ENCODE measurements at places on chromosomes 12 and 14.
A peak's percentile ranks its signal among the peaks of the same experiment; 100 is the strongest.

DNA sequence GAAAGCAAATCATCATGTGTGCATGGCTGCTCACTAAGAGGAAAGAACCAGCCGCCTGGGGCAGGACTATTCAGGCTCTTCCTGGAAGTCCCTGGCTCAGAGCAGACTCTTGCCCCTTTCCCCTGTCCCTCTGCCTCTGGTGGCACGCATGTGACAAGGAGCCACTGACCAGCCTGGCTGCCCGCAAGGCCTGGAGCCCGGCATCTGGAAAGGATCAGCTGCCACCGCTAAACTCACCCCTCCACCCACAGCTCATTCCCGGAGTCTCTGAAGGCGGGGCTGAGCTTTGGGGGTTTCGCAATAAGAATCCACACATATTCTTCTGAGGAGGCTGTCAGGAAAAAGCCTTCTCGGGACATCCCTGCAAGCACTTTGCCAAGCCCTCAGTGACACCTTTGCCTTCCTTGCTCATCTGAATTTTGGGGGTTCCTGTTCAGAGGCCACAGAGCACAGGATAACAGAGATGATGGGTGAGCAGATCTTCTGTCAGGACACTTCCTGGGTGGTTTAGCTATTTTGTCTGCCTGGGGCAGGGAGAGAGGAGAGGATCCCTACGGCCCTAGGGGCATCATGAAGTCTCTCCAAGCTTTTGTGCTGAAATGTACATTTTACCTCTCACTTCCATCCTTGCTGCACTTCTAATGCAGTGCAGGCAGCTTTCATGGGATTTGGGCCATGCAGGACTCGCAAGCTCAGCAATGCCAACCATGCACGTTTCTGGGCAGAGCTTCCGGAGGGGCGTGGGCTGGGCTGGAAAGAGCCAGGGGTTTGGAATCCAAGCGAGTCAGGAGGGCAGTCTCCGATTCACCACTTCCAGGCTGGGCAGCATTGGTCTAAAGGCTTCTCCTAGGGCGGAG is 124.8 kb upstream of the MAP1LC3B2 start:
- no peak for DNase-seq

- no peak for DNase-seq
Measured at GRCh38 chr12:66365718-66366490, 63.6 kb downstream of the HELB start.

- no peak for DNase-seq
Measured at GRCh38 chr12:12563290-12563928, 746 bp upstream of the DUSP16 start.

GRCh38 chr12:111249018-111249370 is 119.9 kb downstream of the PHETA1 start:
- no peak for DNase-seq

DNA sequence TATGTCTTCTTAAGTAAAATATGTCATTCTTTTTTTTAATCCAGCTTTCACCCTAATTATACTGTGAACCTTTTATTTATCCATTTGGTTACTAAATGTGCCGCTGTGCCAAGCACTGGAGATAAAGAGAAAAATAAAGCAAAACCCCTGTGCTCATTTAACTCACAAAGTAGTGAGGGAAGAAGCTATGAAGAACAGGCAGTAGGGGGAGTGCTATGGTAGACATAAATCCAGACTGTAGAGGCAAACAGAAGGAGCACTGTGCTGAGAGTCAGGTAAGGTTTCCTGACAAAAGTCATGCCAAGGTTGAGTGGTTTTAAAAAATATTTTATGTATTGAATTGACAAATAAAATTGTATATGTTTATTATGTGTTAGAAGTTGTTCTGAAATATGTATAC is 188.5 kb upstream of the SYT10 start:
- DNase-seq, result no peak

- no peak for DNase-seq
Measured at GRCh38 chr12:57459750-57460467, at the start of gene GLI1. Gene GLI1, plus strand, starts transcription at chr12:57459785. Its CDS starts 3,907 bp downstream, at chr12:57463692.

DNA sequence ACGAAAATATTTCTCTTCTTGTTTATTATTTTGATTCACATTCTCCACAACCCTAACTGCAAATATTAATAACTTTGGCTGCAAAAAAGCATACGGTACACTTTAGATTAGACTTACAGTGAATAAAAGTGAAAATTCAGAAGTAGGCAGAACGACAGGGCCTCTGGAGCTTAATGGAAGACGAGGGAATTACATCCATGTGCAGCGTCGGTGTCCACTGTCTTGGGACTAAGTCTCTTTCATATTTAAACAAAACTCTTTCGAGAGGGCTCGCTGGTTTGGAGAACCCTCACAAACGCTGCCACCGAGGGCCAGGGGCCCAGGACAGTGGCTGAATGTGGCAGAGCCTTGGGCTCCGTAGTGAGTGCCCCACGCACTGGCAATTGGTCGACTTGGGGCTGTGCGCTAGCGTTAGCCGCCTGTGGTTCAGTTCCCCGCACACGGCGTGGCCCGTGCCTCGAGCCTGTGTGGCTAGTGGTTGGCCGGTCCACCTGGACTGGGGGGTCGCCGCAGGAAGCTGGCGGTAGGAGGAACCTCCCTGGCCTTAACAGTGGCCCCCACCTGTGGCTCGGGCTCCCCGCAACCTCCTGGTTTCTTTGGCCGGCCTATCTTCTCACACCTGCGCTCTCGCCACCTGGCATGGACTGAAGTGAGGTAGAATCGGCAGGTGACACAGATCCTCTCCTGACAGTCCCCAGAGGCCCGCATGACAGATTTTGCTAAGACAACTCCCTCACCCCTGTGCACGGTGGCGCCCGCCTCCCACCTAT is 739 bp upstream of the PAX9 start:
- no peak for DNase-seq

DNA sequence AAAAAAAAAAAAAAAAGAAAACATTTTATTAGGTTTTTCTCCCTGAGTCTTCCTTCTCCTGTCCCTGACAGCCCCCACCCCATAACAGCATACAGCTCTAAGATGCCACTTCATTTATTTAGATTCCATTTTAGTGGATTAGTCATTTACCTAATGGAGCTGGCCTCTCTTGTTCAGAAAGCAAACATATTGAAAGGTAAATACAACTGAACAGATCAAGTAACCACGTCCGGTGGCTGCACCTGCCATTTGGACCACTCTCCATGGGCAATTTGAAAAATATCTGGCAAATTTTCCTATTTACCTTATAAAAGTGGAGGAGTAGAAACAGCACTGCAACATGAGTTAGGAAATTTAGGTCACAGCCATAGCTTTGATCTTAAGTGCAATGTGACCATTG is 254.6 kb downstream of the C12orf42 start:
- DNase-seq, result no peak

DNA sequence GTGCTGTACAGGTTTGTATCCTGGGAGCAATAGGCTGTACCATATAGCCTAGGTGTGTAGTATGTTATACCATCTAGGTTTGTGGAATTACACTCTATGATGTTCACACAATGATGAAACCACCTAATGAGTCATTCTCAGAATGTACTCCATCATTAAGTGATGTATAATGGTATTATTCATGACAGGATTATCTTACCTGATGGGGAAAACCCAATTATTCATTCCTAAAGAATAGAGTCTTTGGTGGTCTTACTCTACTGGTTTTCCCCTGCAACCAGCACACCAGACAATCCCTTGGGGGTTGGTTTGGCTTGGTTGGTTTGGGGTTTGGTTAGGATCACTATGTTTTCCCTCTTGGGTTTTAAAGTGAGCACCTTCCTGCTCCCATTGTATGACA is 12.6 kb upstream of the OR10P1 start:
- peak; percentile 56 for DNase-seq

GRCh38 chr14:20757965-20758364 is 10.2 kb upstream of the EDDM3B start:
- peak; percentile 24 for DNase-seq

DNA sequence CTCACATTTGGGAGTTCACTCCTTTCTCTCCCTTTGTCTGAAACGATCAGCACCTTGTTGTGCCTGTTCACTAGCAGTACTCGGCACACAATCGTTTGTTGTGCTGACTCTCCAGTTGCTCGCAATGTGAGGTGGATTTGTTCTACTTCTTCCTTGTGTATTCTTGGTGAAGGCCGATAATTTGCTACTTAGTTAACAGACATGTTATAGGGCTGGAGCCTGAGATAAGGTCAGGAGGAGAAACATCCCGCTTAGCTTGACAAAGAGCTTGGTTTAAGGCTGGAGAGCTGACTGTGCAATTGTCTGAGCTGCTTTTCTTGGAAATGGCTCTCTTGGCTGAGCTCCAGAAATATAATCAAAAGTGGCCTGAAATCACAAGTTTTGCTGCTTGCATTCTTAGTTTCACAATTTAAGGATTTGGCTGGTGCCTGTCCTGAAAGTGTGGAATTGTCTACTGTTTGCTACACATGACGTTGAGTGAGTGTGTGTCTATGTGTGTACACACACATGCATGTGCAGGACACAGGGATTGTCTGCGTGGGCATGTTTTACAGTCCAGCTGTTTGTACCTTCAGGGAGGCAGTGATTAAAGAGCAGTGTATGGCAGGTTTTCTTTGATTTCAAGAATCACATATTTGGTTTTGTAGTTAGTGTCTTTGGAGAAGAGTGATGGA is 77.7 kb downstream of the ARF6 start:
- no peak for DNase-seq

- DNase-seq, result no peak
Measured at GRCh38 chr12:6450869-6451347, 934 bp upstream of the TAPBPL start.

- DNase-seq, result no peak
Measured at GRCh38 chr14:37559386-37559785, 35.7 kb downstream of the FOXA1 start.

DNA sequence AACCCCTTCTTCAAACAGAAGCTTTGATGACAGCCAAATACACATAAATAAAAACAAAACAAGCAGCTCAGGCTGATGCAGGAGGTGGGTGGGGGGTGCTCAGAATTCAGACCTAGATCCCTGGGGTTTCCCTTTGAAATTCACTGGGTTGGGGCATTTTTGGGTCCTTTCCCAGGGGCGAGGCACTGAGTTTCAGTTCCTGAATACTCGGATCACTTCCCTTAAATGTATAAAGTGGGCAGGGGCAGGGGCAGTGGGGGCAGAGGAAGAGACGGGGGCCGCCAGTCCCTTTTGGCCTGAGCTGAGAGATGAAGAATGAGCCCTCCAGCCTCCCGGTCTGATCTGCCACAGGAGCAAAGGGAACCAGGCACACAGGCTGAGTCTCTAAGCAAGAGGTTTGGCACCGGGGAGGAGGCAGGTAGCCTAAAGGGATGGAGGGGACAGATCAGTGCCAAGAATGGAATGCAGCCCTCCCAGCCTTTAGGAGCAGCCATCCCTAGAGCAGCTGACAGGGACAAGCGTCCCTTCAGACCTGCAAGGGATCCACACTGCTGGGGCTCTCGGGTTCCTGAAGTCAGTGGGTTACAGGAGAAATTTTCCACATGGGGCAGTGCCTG is 20.3 kb downstream of the KDM2B start:
- no peak for DNase-seq

DNA sequence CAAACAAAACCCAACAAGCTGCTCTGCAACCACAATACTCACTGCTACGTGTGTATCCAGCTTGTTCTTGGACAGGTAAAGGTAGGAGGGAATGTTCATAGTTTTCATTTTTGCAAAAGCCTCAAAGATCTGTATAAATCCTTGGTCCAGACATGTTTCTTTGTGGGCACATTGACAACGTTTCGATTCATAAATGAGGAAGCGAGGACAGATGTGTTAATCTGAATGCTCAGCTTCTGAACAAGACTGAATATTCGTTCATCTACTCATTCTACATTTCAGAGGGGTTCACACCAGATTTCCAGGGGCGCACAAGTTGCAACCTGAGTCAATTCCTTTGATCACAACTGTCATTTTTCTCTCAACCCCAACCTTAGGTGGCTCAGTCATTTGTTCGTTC is 134.4 kb downstream of the LLPH start:
- no peak for DNase-seq

DNA sequence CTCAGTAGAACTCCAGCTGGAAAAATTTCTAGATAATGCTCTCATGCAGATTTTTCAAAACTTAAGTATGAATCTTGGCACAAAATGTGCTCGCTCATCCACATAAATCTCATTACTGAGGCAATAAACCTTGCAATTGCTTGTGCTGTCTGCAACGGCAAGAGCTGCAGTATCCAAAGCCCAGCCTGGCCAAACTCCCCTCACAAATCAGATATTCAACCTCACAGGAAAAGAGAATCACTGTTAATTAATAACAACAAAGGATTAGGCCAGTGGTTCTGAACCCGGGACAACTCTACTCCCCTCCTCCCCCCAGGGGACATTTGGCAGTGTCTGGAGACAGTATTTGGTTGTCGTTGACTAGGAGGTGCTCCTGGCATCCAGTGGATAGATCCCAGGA is 19.2 kb upstream of the CORO1C start:
- DNase-seq, result no peak

GRCh38 chr14:83047059-83047830 is 1513.6 kb upstream of the SEL1L start:
- no peak for DNase-seq

DNA sequence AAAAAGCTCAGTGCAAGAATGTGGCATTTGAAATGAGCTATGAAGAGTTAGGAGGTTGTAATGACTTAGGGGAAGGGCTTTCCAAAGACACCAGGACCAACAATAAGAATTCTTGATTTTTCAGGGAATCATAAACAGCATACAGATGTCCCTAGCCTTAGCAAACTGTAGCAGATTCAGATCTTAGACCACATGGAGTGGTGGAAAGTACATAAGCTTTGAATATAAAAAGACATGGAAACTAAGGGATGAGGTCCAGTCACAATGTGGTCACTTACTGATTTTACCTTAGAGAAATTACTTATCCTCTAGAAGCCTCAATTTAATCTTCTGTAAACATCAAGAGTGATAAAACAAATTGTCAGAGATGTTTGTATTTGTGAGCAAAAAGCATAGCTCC is 186.6 kb downstream of the DUSP6 start:
- DNase-seq, result no peak

GRCh38 chr12:49698619-49699545 is 8.3 kb downstream of the FMNL3 start:
- peak; percentile 71 for DNase-seq

DNA sequence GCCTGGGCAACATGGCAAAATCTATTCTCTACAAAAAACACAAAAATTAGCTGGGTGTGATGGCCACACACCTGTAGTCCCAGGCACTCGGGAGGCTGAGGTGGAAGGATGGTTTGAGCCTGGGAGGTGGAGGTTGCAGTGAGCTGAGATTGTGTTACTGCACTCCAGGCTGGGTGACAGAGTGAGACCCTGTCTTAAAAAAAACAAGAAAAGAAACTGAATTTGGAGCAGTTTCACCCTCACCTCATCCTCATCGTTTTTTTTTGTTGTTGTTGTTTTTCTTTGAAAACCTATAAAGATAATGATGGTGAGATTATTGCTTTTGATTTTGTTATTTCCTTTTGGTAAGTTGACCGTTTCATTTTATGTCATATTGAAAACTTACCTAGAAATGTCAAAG is 60.7 kb downstream of the SLC38A6 start:
- DNase-seq, result no peak

DNA sequence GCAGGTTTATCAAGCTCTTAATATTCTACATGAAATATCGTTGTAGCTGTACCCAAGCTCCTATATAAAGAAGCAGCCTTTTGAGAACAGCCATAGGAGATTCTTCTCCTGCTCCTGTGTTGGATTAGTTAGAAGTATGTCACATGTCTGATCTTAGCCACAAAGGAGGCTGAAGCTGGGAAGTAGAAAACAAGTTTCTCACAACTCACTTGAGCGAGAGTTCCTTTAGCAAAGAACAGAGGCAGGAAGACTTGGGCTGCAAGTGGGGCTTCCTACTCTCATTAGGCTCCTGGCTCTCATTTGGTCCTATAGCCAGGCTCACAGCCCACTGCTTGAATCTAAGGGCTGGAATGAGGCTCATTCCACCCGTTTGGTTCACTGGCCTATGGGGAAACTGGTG is 281.9 kb downstream of the BTG1 start:
- no peak for DNase-seq
